Thoracic aorta endothelial cell (primary cell): ENCODE measurements at places on chromosomes 5 and 9. TPM values are rescaled to one million over a fixed set of nuclear protein-coding genes. Genes with fewer than 3 reads are reported as not detected.

GLRA1 gene
- not detected in 2 replicates for total RNA-seq

SPINK1 gene
- total RNA-seq: not detected in 2 replicates

SPOCK1 gene
- 139 and 216 TPM in 2 replicates for total RNA-seq

NPDC1 gene
- total RNA-seq: 39.0 and 47.4 TPM in 2 replicates

ADGRV1 gene
- under 0.01 and 0.50 TPM in 2 replicates for total RNA-seq

RANBP17 gene
- 8.0 and 25.0 TPM in 2 replicates for total RNA-seq

GABRA6 gene
- 0.66 and 1.1 TPM in 2 replicates for total RNA-seq

FREM1 gene
- 0.07 and 0.27 TPM in 2 replicates for total RNA-seq
